ENCODE measurements at places on chromosomes 5 and 9.

DNA sequence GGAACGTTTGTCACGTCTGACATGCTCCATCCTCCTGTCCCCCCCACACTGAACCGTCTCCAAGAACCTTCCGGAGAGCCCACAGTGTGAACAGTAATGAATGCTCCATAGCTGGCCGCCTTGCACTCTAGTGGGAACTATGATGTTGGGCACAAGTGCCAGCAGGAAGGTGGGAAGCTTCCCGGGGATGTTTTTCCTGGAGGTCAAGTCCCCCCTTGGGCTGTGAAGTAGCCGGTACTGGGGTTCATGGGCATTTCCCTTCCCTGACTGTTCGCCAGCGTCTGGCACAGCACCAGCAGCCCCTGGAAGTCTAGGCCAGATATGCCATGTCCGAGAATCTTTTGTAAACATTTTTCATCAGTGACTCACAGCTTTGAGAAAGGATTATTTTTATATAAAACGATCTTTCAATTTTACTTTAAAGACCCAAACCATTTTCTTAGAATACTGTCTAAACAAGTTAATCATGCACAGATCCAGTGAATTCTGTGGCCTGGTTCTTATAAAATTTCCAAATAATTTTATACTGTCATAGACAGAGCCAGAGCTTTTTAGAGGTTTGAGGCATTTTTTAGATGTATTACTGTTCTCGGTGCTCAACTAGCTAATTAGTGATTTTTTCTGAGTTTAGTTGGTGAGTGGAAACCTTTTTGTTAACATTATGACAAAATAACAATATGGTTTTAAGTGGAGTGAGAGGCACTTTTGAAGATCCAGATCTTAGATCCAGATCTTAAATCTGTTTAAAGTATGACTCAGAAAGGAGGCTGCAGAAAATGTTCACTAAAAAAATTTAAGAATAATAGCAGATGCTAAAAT, 11.6 kb downstream of the ABL1 start:
- no peak overlapping the region for H3K4me3 ChIP-seq
- H3K27me3 ChIP-seq = no peaks in the 10 kb centered on the region
- no peak overlapping the region for H3K27ac ChIP-seq
- DNase-seq = no peak
- no peaks in the 10 kb centered on the region for H3K36me3 ChIP-seq
- peaks cover 31% of the 10 kb centered on the region for H3K4me1 ChIP-seq

- no peak overlapping the region for H3K27ac ChIP-seq
- no peaks in the 10 kb centered on the region for H3K36me3 ChIP-seq
- no peak for DNase-seq
Observed at GRCh38 chr9:104831681-104832080, 67.8 kb downstream of the NIPSNAP3B start.

DNA sequence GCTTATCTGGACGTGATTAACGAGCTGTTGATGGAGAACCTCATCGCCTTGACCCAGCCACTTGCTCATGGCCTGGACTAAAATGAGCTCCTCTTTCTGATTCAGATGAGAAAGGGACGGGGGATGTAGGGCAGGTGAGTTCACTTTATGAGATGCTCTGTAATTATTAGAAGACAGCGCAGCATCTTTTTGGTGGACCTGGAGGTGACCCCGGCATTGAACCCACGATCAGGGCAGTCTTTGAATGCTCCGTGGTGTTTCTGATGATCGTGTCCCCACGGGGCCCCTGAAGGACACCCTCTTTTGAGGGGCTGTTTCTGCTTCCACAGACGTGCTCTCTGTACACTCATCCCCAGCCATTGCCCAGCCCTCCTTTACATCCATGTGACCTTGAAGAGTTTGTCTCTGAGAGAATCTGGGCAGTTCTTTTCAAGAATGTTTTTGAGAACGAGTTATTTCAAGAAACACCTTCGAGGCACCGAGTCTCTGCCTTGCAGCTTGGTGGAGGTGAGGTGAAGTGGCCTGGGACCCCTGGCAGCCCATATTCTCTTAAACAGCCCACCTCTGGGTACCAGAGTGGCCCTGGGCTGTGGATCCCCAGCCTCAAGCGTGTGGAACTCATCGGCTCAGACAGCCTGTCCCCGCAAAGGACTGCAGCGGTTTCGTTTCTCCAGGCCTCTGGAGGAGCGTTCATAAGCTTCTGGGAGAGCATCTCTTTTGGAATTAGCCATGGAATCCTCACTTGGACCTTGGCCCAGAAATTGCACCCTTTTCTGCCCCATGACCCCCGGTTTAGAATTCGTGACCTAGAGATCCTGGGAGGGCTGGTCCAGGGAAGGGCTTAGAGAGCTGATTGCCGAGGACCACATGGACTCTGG, 50.3 kb downstream of the COL5A1 start:
- H3K27ac ChIP-seq = no peak overlapping the region
- DNase-seq = no peak
- no peak overlapping the region for H3K4me3 ChIP-seq
- H3K36me3 ChIP-seq = no peaks in the 10 kb centered on the region
- H3K4me1 ChIP-seq = no peaks in the 10 kb centered on the region

- no peaks in the 10 kb centered on the region for H3K36me3 ChIP-seq
- DNase-seq = no peak
- no peak overlapping the region for H3K4me3 ChIP-seq
- peaks cover 8% of the 10 kb centered on the region for H3K4me1 ChIP-seq
- no peaks in the 10 kb centered on the region for H3K27me3 ChIP-seq
Observed at GRCh38 chr5:9547122-9547947, 1.5 kb upstream of the SEMA5A start.

GRCh38 chr5:4479426-4479825, 660.7 kb upstream of the ADAMTS16 start:
- no peaks in the 10 kb centered on the region for H3K36me3 ChIP-seq
- no peak overlapping the region for H3K4me3 ChIP-seq

GRCh38 chr5:55232985-55233928, at the start of gene CCNO:
Gene CCNO (minus strand): TSS chr5:55233608. CDS start chr5:55233523, 85 bp downstream.
- H3K4me3 ChIP-seq = peak within 1 kb of the TSS; percentile 46
- peaks cover 55% of the 10 kb centered on the region for H3K27me3 ChIP-seq
- no peaks in the 10 kb centered on the region for H3K36me3 ChIP-seq
- DNase-seq = peak; percentile 58
- peaks cover 33% of the 10 kb centered on the region for H3K4me1 ChIP-seq
- no peak within 1 kb of the TSS for H3K27ac ChIP-seq

GRCh38 chr9:4099976-4100735, 199.7 kb downstream of the GLIS3 start:
- H3K4me3 ChIP-seq = no peak overlapping the region
- H3K27ac ChIP-seq = no peak overlapping the region
- H3K27me3 ChIP-seq = no peaks in the 10 kb centered on the region
- no peak for DNase-seq

GRCh38 chr5:142202282-142202681, 93.7 kb downstream of the NDFIP1 start:
- no peaks in the 10 kb centered on the region for H3K36me3 ChIP-seq
- H3K4me1 ChIP-seq = no peaks in the 10 kb centered on the region
- no peaks in the 10 kb centered on the region for H3K27me3 ChIP-seq
- DNase-seq = no peak

DNA sequence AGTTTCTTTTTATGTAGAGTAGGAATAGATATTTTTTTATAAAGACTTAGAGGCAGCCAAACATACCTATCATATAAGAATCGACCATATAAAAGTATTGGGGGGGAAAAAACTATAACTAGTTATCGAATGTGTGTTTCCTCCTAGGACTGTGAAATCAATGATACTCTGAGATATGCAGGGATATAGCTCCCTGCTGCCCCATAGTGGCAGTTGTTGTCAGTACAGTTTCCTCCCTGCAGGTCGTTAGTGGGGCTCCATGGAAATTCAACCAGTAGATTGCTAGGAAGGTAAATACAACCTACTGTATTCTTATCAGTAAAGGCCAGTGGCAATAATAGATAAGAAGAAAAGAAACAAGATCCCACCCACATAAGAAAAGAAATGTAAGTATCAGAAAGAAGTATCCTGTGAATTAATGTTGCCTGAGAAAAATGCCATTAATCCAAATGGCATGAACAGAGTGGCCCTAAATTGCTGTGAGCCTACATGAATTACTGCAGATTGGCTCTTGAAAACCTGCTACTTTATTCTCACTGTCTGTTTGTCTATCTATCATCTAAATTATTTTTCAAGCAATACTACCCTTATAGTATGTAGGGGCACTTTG, 136.9 kb upstream of the FBN2 start:
- no peaks in the 10 kb centered on the region for H3K4me1 ChIP-seq
- no peak overlapping the region for H3K27ac ChIP-seq
- DNase-seq = peak; percentile 16

- H3K27me3 ChIP-seq = no peaks in the 10 kb centered on the region
- H3K4me3 ChIP-seq = no peak overlapping the region
- DNase-seq = no peak
Observed at GRCh38 chr9:138050472-138051330, 173.1 kb downstream of the CACNA1B start.

DNA sequence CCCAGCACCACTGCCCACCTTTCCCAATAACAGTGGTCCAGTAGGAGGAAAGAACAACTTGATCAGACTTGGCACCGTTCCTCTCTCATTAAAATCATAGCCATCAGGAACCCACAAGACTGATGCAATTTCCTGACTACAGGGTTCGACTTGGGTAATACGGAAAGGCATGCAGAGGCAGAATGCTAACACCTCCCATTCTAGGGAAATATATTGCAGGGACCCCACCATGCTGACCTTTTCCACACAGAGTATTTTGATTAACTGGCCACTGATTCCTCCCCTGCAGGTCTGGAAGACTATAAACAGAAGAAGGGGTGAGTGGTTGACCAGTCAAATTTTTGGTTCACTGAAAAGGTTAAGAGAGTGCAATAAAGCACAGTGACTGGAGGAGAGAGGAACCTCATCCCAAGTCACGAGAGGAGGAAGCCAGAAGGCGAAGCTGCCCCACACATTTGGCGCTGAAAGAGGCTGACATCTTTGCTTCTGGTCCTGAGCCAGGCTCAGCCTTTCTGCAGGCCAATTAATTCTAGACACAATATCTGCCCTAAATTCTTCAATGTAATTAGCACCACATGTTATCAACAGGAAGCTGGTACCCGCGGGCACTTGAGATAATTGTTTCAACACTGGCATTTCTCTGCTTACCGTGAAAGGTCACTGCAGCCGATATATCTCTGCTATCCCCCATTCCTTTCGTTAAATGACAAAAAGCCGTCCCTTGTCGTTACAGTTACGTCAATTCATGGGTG, 64.7 kb upstream of the SPOCK1 start:
- H3K4me1 ChIP-seq = no peaks in the 10 kb centered on the region
- no peaks in the 10 kb centered on the region for H3K27me3 ChIP-seq
- no peak overlapping the region for H3K27ac ChIP-seq
- no peak for DNase-seq

DNA sequence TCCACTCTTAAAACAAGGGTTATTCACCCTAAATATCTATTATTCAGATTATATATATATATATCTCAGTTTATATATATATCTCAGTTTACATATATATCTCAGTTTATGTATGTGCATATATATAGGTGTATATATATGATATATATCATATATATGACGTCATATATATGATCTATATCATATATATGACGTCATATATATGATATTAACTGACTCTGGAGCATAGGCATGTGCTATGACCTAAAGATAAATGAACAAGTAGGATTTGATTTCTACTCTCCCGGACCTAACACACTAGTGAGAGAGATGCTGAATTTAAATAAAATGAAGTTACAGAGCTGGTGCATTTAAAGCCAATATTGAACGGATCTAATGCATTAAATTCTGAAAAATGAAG, 174.3 kb downstream of the CDH9 start:
- H3K36me3 ChIP-seq = no peaks in the 10 kb centered on the region
- H3K27me3 ChIP-seq = no peaks in the 10 kb centered on the region
- no peaks in the 10 kb centered on the region for H3K4me1 ChIP-seq
- no peak overlapping the region for H3K27ac ChIP-seq

DNA sequence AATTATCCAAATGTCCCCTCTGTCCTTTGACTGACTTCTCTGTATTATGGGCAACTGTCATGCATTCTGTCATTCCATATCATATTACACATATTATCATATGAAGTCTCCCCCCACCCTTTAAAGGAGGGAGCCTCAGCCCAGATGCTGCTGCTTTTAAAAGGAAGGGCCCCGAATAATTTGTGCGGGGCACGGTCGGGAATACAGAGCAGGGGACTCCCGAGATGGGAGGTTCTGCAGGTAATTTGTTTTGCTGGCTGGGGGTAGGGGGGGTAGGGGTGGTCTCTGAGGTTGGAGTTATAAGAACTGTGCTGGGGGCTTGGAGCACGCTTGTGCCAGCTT, 10.1 kb upstream of the LHX2 start:
- peaks cover 48% of the 10 kb centered on the region for H3K27me3 ChIP-seq
- peaks cover 31% of the 10 kb centered on the region for H3K4me1 ChIP-seq
- H3K36me3 ChIP-seq = no peaks in the 10 kb centered on the region
- DNase-seq = no peak
- no peak overlapping the region for H3K27ac ChIP-seq
- H3K4me3 ChIP-seq = no peak overlapping the region

GRCh38 chr5:115413651-115414050, 117.2 kb upstream of the CCDC112 start:
- H3K36me3 ChIP-seq = no peaks in the 10 kb centered on the region
- H3K27me3 ChIP-seq = no peaks in the 10 kb centered on the region
- no peak overlapping the region for H3K4me3 ChIP-seq
- H3K4me1 ChIP-seq = no peaks in the 10 kb centered on the region
- DNase-seq = no peak

- no peaks in the 10 kb centered on the region for H3K36me3 ChIP-seq
- peaks cover 19% of the 10 kb centered on the region for H3K27me3 ChIP-seq
- H3K4me3 ChIP-seq = no peak overlapping the region
- H3K4me1 ChIP-seq = peaks cover 25% of the 10 kb centered on the region
Observed at GRCh38 chr9:14317667-14318320, 3.9 kb upstream of the NFIB start.

- H3K27ac ChIP-seq = no peak overlapping the region
- no peaks in the 10 kb centered on the region for H3K36me3 ChIP-seq
- no peaks in the 10 kb centered on the region for H3K4me1 ChIP-seq
- DNase-seq = no peak
- H3K27me3 ChIP-seq = no peaks in the 10 kb centered on the region
- H3K4me3 ChIP-seq = no peak overlapping the region
Observed at GRCh38 chr5:133309984-133310621, 258.3 kb downstream of the HSPA4 start.

DNA sequence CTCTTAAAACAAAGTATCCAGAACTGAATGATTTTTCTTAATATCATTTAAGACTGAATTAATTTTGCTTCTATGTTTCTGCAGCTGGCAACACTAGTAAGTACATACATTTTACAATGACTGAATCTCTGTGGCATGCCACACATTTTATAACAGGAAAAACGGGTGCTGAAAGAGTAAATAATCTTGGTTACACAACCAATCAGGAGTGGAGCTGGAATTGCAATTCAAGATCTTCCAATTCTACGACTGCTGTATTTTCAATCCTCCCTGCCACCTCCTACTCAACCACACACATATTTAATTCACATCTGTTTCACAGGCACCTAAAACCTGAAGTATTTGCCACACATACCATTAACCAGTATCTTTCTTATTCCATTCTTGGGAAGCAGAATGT, 52.7 kb upstream of the NR5A1 start:
- H3K4me3 ChIP-seq = no peak overlapping the region
- H3K27ac ChIP-seq = no peak overlapping the region
- H3K27me3 ChIP-seq = no peaks in the 10 kb centered on the region
- DNase-seq = no peak

GRCh38 chr5:139543423-139543991, 17.6 kb upstream of the UBE2D2 start:
- H3K36me3 ChIP-seq = no peaks in the 10 kb centered on the region
- DNase-seq = peak; percentile 34
- H3K27ac ChIP-seq = no peak overlapping the region

Data from CD4-positive, alpha-beta memory T cell (primary cell).